ENCODE measurements at places on chromosomes 2 and 18.

DNA sequence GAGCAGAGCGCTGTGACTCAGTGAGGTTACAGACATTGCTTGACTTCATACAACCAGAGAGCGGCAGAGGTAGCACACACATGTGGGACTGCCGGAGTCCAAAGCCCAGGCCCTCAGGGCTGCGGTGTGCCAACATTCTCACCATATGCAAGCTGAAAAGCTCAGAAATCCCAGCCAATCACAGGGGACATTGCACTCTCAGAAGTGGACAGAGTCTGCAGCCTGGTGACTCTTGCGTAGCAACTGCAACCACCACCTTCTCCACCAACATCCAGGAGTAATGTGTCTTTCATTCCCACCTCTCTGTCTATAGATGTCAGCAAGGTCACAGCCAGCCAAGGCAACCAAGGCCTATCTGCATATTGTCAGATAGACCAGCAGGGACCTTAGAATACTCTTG, 158.1 kb downstream of the TTC32 start:
- DNase-seq: no peak

- no peak for DNase-seq
Observed at GRCh38 chr2:12584338-12584737, 132.4 kb upstream of the TRIB2 start.

DNA sequence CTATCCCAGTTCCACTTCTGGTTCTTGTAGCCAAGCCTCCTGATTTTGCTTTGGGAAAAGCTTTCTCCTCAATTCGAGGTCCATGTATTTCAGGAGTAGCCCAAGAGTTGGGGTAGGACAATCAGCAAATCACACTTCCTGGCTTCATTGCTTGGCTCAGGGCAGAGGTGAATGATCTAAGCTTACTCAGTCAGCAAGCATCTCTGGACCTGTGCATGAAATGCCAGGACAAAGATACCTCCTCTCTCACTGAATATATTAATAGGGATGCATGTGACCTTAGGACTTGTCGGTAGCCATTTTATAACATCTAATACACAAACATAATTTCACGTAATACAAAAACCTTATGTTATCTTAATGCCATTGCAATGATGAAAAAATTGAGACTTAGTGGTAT, 373.1 kb downstream of the TGIF1 start:
- no peak for DNase-seq

DNA sequence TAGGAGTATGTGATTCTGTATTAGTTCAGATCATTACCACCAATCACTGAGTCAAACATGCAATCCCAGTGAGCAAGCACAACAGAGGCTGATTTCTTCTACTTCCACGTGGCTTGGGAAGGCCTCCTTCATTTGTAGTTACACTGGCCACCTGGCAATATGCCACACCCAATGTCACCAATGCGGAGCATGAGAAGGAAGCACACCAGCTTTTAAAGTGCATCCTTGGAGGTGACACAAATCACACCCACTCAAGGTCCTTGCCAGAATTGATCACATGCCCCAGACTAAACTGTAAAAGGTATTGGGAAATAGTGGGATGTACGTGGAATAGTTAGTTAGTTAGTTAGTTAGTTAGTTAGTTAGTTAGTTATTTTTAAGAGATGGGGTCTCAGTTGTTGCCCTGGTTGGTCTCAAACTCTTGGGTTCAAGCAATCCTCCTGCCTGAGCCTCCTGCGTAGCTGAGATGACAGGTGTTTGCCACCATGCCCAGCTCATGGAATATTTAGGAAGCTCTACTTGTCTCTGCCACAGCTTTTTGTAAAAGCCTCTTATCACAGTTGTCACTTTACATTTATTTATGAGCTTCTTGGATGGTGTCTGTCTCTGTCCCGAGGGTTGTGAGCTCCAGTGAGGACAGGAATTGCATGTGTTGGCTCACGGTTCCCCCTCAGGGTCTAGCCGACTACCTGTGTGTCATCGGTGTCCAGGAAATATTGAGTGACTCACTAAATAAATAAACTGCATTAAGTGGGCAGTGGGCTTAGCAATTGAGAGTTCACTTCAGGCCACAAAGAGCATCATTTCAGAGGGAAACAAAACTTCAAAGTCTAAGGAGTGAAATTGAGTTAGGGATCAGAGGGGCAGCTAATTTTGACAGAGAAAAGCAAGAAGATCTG, 28.1 kb upstream of the CAB39 start:
- DNase-seq: no peak

- DNase-seq: peak; percentile 53
Observed at GRCh38 chr2:206713746-206714145, 4.5 kb downstream of the DYTN start.

GRCh38 chr2:141555876-141556470, 574.8 kb downstream of the LRP1B start:
- no peak for DNase-seq

- no peak for DNase-seq
Observed at GRCh38 chr2:233429175-233429897, 75.0 kb downstream of the DGKD start.

DNA sequence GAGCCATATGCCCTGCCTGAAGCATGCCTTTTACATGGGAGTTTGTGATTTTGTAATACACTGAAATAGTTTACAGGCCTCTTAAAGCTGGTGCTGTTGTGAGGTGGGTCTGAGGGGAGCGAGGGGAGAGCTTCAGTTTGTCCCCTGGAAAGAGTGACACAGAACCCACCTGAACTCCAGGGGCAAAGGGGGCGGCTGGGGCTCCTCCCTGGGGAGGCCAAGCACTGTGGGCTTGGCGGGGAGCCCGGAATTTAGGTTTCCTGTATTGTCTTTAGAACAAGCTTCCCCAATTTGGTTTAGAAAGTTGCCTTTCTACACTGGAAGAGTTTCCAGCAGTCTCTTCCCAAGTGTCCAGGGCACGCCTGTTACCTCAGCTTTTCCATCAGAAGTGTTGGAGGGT, 75.7 kb downstream of the VAPA start:
- DNase-seq: no peak

DNA sequence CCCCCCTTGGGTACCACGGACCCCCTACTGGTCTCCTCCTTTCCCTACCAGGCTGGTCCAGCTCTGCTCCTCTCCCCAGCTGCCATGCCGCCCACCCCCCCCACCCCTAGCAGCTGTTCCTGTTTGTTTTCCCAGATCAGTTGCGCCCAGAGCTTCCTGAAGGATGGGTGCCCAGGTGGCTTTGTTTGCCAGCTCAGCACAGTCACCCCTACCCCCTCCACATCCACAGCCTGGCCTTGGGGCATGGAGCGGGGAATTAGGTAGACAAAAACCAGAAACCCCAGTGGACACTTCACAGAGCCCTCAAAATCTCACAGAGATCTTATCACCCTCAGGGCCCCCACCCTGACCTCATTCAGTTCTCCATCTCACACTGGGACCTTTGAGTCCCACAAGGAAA, 3.7 kb upstream of the CRYBA2 start:
- DNase-seq: no peak

- DNase-seq: no peak
Observed at GRCh38 chr2:30303095-30303494, 71.8 kb downstream of the LBH start.

DNA sequence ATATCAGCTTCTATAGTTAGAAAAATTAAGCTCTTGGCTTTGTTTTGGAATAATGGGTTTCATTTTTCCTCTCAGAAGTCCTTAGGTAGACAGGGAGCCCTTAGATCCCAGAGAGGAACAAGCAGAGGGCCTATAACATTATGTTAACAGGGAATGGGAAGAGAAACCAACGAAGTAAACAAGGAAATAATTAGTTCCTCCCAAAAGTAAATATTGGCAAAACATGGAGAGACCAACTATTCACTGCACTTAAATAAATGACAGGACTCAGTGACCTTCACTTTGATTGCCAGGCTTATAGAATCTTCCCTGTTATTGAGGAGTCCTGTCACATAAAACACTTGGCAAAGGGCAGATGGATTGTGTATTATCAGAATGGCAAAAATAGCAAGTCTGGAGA, 5.3 kb downstream of the CRIM1 start:
- DNase-seq: no peak

DNA sequence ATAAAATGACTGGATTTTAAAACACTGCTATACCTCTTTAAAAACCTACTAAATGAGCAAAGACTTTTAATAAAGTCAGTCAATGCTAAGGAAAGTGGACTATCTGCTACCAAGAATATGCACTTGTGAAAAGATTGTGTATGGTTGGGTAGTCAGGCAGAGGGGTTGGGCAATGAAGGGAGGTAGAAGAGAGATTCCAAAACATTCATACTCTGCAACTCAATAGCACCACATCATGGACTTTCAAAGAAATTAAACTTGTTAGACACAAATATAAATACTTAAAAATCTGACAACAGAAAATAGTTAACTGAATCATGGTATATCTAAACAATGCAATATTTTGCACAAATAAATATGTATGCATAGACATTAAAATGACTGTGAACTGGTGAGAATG, 139.9 kb upstream of the MAPRE2 start:
- no peak for DNase-seq

GRCh38 chr2:129237966-129238725, 741.3 kb upstream of the RAB6C start:
- no peak for DNase-seq

DNA sequence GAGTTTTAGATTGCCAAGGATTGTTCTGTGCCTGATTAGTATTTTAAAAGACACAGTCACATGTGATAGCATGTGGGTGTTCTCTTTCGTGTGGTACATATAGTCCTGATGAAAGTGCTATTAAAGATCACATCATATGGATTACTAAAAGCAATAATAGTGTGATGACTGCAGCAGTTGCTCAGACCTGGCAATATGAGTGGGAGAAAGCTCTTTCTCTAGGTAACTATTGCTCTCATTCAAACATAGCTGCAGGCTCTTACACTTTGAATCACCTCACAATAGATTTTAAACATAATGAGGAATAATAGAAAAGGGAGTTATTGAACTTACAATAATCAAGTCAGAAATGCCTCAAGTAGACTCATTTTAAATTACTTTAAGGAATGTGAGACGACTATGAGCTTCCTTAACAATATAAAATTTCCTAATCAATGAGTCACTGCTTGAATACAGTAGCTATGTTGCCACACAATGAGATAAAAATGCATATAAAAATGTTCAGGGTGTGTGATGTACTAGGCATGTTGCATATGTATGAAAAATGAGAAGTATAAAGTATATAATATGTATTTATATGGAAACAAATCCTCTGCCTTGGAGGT, 452.1 kb downstream of the TMX3 start:
- no peak for DNase-seq

- DNase-seq: no peak
Observed at GRCh38 chr2:121260370-121261154, 24.4 kb downstream of the TFCP2L1 start.

GRCh38 chr2:31240381-31241365, 6.7 kb downstream of the EHD3 start:
- DNase-seq: no peak

DNA sequence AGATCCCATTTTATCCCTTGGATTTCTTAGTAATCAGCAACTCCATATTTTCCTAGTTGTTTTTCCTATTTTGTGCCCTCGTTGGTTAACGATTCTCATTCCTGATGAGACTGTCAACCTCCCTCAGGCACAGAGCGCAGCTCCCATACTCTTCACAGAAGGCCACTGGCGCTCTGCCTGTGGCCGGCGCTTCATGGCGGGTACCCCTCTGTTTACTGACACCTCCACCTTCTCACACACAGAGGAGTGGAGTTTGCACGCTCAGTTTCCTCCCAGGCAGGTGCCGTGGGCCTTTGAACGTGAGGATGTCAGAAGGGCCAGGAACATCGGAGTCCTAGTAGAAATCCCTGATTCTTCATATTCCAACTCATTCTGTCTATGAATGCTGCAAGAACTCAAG, 139.0 kb downstream of the MBP start:
- DNase-seq: no peak

DNA sequence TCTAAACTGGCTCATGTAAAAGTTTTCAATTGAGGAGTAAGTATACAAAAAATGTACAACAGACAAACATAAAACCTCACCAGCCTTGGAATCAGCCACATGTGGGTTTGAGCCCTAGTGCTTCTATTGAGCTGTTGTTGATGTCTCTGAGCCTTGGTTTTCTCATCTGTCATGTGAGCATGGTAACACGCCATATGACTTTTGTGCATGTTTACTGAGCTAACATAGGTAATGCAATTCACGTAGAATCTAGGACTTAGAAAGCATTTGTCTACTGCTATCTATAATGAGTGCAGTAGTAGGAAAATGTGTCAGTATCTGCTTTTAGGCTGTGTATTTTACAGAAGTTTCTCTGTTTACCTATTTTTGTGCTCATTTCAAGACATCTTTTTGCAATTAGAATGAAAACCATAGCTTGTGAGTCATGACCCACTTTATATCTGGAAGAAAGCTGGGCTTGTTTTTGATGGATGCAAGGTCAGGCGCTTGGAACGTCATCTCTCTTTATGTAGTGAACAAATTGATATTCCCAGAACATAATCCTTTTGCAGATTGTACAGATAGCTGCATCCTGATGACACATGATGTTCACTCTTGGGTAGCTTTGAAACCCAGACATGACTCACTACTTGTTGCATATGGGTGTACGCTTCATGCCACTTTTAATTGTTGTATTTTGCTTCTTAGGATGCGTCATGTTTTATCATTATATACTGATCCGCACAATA, 94.3 kb downstream of the RNF144A start:
- no peak for DNase-seq

DNA sequence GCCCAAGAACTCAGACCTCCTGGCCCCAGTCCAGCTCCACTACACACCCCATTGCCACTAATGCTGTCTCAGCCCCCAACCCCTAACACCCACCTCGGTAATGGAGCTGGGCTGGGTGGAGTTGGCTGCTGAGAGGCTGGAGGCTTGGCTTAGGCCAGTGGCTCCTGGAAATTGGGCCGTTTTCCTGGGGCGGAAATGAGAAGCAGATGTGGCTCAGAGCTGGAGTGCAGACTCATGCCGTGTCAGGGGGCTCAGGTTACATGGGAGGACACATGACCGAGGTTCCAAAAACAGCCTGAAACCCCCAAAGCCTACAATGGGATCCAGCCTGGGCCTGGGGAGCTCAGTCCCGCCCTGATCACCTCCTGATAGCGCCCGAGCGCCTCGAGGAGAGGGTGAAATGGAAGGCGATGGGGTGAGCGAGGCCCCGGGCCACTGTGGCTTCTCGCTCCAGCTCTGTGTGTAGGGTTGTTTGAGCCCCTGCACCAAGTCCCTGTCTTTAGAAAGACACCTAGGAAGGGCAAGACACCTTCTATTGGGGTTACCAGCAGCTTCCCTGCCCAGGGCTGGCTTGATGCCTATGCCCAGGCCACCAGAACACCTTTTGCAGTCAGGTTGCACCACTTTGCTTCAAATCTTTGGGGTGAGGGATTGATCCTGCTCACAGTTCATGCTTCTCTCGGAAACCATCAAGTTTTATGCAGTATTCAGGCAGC, 175.7 kb upstream of the HAAO start:
- no peak for DNase-seq

- no peak for DNase-seq
Observed at GRCh38 chr18:49851624-49852023, 38.3 kb upstream of the ACAA2 start.

Measured in inflammatory macrophage treated with lipopolysaccharide for 1 hour (primary cell).